ENCODE measurements at places on chromosomes 3 and 15.
A peak's percentile ranks its signal among the peaks of the same experiment; 100 is the strongest.

DNA sequence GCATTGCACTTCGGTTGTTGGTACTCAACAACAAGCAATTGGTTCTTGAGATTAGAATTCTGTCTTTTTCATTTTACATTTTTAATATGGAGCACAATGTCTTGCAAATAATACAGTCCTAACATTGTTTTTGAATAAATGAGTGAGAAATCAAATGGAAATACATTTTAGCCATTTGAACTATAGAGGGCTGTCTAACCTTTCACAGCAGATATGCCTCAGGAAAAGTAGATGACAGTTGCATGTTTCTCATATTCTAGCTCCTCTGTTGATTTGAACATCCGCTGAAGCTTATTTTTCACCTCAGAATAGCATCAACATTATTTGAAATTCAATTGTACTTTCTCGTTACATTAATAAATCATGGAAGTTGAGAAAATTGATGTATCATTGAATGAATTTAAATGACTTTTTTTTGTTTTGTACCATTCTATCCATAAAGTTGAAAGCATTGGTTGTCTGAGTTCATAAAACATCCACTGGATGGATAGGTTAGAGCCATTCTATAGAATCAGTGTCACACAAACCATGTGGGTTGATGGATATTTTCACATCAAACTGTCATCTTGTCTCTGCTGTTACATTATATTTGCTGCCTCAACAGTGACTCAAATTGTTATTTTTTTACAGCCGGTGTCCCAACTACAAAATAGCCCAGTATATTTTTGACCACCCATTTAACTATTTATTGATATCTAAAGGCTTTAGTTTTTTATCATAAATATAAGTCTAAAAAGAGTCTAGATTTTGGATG, 928.3 kb downstream of the NSUN3 start:
- no peak for DNase-seq

GRCh38 chr3:169394316-169394715, 269.2 kb downstream of the MECOM start:
- no peak for DNase-seq

GRCh38 chr3:50480471-50480870, 23.0 kb downstream of the CACNA2D2 start:
- no peak for DNase-seq

GRCh38 chr15:65583701-65584100, 27.2 kb downstream of the INTS14 start:
- peak; percentile 60 for DNase-seq

DNA sequence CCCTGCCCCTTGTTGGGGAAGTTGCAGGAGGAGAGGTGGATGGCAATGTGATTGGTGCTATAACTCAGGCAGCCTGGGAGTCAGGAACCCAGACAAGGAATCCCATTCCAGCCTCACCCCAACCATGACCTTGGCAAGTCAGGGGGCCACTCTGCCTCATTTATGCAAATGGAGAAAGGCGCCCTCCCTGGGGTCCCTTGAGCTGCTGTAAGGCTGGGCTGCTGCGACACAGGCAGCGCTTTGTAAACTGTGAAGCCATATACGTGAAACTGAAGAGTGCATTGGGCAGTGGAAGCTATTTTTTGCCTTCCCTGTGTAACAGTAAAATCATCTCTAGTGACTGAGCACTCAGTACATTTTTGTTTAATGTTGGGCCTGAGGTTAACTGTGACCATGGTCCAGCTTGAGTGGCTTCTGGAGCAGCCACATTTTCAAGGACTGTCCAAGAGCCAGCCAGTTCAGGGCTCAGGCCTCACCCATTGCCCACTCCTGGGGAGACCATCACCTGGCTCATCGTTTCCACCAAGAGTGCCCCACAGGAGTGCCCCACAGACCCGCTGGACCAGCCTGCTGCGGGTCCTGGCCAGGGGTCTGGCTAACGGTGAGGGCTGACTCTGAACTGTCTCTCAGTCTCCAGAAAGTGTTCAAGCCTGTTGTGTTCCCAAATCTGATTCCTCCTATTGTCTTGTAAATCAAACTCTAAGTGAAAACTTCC, 27.9 kb downstream of the KIF7 start:
- no peak for DNase-seq

GRCh38 chr15:67091071-67091979, 25.9 kb downstream of the SMAD3 start:
- DNase-seq = peak; percentile 87

- no peak for DNase-seq
Measured at GRCh38 chr3:170353485-170353884, 4.0 kb upstream of the SKIL start.
